M059J (cell line): ENCODE measurements at places on chromosomes 2 and 18.
A peak's percentile ranks its signal among the peaks of the same experiment; 100 is the strongest.

GRCh38 chr2:174546519-174547506 is 50.8 kb downstream of the WIPF1 start:
- peak; percentile 60 for DNase-seq

- no peak for DNase-seq
Measured at GRCh38 chr2:104462731-104463130, 391.2 kb upstream of the POU3F3 start.

GRCh38 chr2:97995026-97995733 is 568 bp downstream of the TMEM131 start:
- peak; percentile 58 for DNase-seq

- no peak for DNase-seq
Measured at GRCh38 chr2:30465171-30465545, 18.1 kb downstream of the LCLAT1 start.

GRCh38 chr2:105239924-105240323 is 1.6 kb upstream of the GPR45 start:
- DNase-seq = peak; percentile 81

DNA sequence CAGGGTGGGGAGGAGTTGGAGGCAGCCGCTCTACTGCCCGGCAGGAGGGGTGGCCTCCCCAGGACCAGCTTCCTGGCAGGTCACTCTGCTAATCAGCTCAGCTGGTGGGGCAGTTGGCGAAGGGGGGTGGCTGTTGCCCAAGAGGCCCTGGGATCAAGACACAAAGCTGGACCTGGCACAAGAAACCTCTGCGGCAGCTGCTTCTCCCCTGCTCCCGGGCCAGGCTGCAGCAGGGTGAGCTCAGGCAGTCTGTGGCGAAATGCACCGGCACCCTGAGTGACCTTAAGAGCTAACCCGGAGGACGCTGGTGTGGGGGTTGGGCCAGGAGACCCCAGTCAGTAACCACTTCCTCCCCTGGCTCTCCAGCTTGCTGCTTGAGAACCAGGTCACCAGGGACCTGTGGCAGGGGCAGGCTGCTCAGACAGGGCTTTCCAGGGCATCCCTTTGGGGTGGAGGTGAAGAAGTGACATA is 31.1 kb downstream of the TOGARAM2 start:
- no peak for DNase-seq
